ENCODE measurements at places on chromosomes 7 and 10.
A peak's percentile ranks its signal among the peaks of the same experiment; 100 is the strongest.

DNA sequence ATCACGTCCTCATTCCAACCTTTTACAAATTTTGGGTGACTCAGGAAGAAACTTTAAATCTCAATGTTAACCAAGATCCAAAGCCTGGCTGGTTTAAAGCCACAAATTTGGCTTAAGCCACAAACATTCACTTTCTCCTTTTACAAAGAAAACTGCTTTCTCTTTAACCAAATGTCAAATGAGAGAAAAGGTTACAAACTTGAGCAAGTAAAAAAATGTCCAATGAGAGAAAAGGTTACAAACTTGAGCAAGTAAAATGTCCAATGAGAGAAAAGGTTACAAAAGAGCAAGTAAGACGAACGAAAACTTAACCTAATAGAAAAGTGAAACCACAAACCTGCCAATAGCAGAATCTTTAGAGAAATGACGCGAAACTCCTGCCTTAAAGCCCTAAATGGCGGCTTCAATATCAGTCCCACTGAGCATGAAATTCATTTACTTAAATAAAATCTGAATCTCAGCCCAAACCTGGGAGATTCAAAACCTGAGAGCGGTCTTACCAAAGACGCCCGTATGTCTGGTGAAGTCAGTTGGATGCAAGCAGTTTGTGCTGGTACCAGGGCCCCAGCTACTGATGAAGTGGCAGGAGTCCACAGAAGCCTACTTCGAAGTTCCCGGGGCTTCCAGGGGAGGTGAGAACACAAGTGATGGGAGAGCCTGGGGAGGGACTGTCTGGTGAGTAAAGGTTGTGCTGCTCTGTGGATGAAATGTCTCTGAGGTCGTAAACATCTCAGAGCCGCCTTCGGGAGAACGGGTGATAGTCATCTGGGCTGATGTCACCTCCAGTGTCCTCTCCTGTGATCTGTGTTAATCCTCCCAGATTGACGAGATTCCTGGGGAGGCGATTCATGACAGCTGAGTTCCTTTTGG, 74.6 kb downstream of the PAXIP1 start:
- ATAC-seq: peak; percentile 74

DNA sequence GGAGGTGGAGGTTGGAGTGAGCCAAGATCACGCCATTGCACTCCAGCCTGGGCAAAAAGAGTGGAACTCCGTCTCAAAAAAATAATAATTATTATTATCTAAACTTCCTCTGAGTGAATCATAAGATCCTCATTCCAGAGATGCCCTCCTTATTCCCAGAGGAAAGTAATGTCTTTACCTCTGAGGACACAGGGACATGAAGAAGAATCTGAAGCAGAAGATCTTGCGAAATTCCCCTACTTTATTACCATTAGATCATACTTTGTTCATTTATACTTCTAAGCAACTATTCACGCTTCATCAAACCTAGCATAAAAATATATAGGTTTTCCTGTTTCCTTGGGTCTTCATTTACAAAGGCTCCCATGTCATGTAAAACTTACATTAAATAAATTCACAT, 143.1 kb downstream of the ETV1 start:
- ATAC-seq: no peak

DNA sequence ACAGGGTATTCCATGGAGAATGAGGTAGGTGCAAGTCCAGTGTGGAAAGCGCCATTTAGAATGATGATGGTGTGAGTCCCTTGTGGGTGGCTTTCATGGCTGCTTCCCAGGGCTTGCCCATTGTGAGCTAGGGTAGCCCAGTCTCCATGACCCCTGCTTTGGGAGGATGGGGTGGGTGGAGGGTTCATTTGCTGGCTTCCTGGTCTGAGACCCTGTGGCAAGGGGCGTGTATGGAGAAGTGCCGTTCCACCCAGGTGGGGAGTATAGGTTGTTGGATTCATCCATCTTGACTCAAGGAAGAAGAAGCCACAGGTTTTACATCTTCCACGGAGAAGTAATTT, 27.7 kb downstream of the CCM2 start:
- no peak for ATAC-seq

- ATAC-seq: no peak
Measured at GRCh38 chr7:29858191-29858951, 52.1 kb downstream of the WIPF3 start.

DNA sequence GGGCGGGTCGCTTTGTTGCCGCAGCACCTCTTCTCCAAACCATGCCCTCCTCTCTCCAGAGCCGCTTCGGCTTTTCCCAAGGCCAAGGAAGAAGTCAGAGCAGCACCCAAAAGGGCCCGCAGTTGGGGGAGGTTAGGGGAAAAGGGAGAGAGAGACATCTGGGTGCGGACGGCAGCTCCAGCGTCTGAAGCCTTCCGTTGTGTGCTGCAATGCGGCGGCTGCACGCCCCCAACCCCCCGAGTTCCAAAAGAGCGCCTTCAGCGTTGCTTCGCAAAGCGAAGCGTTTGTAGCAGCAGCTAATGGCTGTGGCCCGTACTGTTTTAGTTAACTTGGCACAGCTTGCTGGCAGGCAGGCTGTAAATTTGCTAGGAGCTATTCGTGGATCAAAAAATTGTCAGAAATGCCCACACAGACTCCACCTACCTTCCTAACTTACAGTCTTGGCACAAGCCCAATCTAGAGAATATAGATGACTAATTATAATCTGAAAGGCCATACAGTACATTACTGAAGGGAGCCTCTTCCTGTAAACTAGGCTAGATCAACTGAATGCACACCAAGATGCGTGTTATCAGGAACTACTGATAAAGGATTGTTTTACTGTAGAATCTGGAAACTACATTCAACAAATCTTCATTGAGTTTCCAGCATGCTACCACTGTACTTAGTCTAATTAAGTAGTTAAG, 1.1 kb upstream of the KBTBD2 start:
- peak; percentile 61 for ATAC-seq

DNA sequence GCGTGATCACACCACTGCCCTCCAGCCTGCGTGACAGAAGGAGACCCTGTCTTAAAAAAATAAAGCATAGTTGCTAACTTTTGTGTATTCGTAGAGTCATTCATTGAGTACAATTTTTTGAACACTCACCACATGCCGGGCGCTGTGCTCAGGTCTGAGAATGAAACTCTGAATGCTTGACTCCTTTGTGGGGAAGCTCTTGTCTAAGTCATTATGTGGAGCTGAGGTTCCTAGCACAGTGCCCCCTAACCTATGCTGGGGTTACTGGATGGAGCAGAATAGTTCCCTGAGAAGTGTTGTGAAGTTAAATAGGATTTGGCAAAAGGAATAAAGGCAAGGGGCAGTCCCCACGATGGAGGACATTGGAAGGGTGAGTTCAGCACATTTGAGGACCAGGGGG, 123.3 kb downstream of the CELF2 start:
- ATAC-seq: no peak

DNA sequence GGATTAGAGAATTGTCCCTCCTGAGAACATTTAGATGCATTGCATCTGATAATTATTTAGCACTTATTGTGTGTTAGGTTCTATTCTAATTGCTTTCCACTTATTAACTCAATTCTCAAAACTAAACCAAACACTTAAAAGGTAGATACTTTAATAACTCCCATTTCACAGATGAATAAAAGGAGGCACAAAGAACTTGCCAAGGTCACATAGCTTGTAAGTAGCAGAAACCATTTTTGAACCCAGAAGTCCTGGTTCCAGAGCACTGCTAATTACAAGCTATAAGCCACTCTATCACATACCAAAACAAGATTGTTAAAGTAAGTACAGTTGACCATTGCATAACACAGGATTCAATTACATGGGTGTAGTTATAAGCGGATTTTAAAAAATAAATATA, 164.9 kb downstream of the CPED1 start:
- ATAC-seq: no peak
